Left hindlimb (tissue), 1 donor: ENCODE measurements at places on chromosomes 3 and 15.

DNA sequence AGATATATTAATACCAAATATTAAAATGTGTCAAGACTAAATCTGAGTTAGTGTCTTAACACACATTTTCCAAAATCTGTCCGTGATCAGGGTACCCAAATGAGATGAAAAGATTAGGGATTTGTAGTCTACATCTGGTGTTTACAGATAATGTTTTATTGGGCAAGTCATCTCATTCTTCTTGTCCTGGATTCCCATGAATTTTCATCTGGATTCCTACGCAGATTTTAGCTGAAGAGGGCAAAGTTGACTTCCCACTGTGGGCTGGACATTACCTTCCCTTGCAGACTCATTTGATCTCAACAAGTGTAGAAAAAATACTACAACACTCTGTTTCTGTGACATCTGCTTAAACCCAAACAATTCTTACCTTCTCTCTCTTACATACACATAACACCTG lies 79.1 kb downstream of the CEP63 start:
- DNase-seq = no peak

DNA sequence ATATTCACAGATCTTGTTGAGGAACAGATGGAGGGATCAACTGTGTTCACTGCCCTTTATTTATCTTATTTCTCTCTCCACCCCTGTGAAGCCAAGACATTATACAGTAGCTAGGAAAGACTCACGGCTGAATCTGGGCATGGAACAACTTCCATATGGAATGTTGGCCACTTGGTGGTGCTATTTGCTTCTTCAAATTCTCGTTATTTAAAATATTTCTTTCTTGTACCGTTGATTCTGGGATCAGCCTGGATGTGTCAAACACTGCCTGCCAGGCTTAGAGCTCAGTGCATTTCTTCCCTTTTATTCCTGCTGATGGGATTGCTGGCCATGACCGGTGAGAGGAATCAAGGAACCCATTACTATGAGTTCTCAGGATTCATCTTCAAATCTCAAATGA lies 17.5 kb upstream of the GASK1A start:
- DNase-seq = peak; percentile 51

- no peak for DNase-seq
These were observed 44.8 kb upstream of the GNB5 start for GRCh38 chr15:52236013-52236412.

- DNase-seq = no peak
These were observed 19.0 kb downstream of the SEMA6D start for GRCh38 chr15:47736143-47736786.

- no peak for DNase-seq
These were observed 298.0 kb upstream of the PROK2 start for GRCh38 chr3:72082776-72083462.

DNA sequence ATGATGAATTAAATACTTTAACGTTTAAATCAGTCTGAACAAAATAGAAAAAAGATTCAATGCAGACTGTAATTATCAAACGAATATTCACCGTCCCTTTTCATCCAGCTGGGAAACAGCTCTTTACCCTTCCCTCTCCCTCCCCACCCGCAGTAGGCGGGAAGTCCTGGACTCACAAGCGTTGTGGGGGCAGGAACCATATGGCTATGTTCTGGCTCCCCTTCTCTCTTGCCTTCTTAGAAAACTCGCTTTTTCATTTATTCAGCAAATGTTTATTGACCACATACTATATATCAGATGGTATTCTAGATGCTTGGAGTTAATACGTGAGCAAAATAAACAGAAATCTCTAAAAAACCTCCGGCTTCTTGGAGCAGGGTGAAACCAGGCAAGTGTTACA lies 715 bp upstream of the SCAPER start:
- peak; percentile 34 for DNase-seq

DNA sequence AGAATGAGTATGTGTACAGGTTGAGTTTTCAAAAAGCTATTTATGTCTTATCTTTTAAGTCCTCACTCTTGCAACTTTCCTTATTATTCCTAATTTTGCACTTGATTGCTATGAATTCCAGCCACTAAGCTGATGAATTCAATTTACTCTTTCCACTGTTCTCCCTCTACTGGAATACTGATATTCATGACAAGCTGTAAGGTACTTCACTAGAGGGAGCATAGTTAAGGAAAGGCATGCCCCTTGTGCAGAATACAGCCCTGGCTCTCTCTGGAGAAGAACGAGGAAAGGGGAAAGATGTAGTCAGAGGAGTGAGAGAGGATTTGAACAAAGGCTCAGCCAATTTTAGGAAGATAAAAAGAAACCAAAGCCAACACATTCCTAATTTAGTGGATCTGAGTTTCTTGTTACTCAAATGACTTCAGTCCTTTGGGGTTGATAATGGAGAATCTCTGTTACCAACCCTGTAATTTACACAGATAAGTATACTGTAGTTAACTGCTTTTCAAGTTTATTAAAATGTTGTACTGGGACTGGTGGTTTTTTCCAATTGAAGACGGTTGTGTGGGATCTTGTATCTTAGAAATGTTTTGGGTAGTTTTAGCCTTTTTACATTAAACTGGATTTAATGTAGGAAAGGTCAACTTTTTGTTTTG lies 4.0 kb downstream of the SCAANT1 start:
- no peak for DNase-seq

DNA sequence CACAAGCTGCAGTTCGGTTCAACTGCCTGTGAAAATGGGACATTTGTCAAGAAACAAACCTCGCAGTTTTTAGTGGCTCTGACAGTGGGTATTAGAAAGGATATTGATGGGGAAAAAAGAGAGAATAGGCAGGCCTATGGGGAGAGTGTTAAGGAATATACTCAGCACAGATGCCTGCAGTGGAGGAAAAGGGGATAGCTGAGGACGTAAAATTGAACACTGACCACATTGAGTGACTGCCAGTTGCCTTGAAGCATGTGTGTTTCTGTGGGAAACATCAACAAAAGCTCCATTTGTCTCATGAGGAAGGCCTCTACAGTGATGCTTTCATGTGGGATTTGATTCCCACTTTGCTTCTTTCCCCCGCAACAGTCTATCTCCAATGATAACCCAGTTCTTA lies 1042.1 kb downstream of the TUSC7 start:
- no peak for DNase-seq

- peak; percentile 30 for DNase-seq
These were observed 103.3 kb downstream of the IL1RAP start for GRCh38 chr3:190617185-190617584.

DNA sequence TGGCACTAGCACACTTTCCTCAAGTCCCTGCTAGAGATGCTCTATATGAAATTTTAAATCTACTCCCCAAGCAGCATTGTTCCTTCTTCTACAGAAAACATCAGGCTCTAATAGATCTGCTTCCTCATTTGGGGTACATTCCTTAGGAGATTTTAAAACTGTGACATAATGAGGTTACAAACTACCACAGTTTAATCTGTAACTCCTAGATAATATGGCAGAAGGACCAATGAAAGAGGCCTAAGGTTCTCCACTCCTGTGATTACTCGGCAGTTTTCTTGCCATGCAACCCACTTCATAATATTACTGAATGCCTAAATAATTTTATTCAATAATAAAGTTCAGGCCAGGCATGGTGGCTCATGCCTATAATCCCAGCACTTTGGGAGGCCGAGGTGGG lies 16.1 kb downstream of the ZNF106 start:
- no peak for DNase-seq

DNA sequence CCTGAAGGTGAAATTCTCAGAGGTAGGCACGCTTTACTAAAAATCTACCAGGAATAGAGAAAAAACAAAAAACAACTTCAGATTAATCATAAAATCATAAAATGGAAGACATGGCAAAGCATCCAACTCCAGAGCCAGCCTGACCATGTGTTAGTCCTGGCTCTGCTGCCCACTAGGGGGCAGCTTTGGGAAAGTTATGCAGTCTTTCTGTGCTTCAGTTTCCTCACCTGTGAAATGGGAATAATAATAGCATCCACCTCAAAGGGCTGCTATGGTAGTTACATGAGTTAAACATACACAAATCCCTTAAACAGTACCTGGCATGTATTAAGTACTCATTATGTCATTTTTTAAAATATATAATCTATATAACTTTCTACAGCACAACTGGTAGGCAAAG lies 52.3 kb downstream of the WNT5A start:
- no peak for DNase-seq

DNA sequence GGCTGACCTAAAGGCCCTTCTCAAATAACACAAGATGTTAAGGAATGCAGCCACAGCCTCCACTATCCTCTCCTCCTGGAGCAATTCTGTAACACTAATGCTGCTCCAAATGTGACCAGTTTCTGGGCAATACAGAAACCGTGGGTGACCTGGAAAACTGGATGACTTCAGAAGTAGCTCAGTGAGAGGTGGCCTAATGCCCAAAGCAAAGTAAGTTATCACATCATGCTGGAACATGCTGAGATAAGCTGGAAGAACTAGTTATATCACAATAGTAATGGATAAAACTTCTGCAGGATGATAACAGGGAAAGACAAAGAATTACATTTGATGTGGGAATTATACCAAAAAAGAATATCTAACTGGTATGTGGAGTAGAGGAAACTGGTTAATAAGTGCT lies 72.0 kb downstream of the DHX30 start:
- DNase-seq = no peak

GRCh38 chr3:50100956-50101845 lies 12.5 kb downstream of the RBM5 start:
- DNase-seq = no peak

DNA sequence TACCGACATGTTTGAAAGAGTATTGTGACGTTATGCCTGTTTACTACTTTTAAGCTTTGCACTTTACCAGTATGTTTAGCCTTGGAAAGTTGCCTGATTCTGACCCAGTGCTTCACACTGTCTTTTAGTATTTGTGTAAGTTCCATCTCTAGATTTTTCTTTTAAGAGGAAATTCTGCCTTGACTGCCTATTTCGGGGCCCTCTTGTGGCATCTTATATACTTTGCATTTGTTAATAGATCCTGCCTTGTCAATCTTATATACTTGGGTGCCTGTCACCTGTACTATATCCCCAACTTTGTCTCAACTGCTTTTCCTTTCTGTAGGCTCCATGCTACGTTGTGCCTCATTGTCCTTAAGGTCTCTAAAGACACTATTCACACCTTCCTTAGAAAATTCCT lies 244.6 kb downstream of the STXBP5L start:
- no peak for DNase-seq

GRCh38 chr15:91243826-91244225 lies 143.8 kb downstream of the SV2B start:
- no peak for DNase-seq

- DNase-seq = no peak
These were observed 95.9 kb upstream of the PRR23E start for GRCh38 chr3:127097072-127097405.

DNA sequence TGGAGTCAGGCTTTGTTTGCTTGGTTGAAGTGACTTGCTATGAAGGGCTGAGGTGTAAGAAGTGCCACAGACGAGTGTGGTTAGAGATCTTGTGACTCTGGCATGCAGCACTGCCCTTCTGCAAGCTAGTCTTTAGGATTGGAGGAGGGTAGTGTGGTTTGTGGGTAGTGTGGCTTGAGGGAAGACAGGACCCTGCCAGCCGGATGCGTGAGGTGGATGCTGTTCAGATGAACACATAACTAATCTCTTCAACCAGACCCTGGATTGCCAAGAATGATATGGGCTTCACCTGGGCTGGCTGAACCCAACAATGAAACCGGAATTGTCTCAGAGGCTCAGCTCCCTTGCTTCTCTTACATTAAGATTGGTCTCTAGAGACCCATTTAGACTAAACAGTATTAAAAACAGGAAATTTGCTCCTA lies 32.7 kb downstream of the STARD9 start:
- DNase-seq = peak; percentile 46

- no peak for DNase-seq
These were observed 4.1 kb downstream of the DET1 start for GRCh38 chr15:88542342-88542733.

DNA sequence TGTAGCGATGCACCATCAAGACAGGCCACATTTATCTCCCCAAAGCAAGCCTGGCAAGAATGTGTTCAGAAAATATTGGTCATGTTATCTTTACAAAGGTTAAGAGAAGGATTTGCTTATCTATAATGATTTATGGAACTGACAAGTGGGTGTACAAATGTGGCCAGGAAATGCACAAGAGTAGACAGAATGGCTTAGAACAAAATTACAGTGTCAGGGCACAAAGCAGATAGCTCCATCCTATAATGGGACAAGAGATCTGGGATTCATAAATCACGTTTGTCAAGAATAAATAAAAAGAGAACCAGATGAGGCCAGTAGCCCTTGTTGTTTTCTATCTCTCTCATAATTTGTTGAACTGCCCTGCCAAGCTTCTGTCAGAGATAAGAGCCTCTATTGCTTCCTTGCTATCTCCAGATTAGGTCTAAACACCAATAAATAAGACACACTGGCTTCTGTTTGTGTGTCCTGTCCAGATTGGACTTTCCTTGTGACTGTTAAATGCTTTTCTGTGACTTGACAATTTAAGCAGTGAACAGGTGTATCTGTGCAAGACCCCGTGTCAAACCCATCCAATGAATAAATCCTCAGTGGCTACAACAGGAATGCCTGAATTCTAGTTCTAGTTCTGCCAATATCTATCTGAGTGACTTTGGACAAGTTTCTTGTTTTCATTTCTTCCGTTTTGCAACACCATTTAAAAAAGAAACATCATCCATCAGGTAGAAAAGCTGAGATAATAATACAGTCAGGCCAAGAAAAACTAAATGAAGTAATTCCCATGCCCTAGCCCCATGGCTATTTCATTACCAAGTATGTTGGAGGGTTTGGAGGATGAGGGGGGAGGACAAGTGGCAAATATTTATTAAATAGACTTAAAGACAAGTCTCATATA lies 157.2 kb downstream of the DCLK3 start:
- no peak for DNase-seq

GRCh38 chr15:40688932-40689799 lies 5.8 kb upstream of the RAD51 start:
- no peak for DNase-seq

DNA sequence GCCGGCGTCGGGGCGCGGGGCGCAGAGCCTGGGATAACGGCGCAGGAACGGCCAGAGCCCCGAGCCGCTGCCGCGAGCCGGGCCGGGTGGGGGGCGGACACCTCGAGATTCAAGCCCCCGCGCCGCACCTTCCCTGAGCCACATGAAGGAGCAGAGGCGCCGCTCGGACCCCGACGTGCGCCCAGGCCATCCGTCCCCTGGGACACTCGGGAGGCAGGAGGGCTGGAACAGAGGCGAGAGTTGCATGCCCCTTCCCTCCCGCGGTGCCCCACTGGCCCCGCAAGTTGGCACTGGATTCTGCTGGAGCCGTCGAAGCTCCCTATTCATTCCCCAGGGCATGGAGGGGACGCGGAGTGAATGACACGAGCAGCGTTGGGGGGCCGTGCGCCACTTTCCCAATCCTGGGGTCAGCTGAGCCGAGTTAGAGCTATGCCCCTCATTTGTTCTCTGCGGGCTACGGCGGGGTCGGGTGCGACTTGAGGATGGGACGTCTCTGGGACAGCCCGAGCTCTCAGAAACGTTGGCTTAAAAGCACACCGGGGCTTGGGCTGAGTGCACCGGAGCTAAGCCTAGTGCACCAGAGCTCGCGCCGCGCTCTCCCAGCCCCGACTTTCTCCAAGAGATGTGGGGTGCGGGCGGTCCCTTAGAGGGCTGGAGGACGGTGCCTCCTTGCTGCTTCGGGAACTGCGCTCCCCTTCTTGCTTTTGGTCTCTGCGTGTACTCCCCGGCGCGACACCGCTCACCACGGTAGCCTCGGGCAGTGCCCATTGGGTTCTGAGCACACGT lies 588 bp downstream of the SLC6A1 start:
- DNase-seq = no peak
